Activated CD8-positive, alpha-beta memory T cell treated with anti-CD3 and anti-CD28 coated beads for 48 hours (primary cell): ENCODE measurements at places on chromosomes 1 and 21.

- no peak for DNase-seq
Observed at GRCh38 chr1:226719596-226720387, 19.3 kb downstream of the ITPKB start.

DNA sequence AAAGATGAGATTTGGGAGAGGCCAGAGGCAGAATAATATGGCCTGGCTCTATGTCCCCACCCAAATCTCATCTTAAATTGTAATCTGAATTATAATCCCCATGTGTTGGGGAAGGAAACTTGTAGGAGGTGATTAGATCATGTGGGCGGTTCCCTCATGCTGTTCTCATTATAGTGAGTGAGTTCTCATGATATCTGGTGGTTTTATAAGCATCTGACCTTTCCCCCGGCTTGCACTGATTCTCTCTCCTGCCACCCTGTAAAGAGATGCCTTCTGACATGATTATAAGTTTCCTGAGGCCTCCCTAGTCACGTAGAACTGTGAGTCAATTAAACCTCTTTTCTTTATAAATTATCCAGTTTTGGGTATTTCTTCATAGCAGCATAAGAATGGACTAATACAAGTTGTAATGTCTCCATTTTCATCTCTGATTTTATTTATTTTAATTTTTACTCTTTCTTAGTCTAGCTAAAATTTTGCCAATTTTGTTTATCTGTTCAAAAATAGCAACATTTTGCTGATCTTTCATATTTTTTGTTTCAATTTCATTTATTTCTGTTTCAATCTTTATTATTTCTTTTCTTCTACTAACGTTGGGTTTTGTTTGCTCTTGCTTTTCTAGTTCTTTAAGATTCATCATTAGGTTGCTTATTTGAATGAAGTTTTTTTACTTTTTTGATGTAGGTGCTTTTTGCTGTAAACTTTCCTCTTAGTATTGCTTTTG is 67.0 kb upstream of the ZRANB2 start:
- no peak for DNase-seq

GRCh38 chr1:184387069-184387475 is 243 bp downstream of the C1orf21 start:
- no peak for DNase-seq

- no peak for DNase-seq
Observed at GRCh38 chr1:154431586-154432373, 26.6 kb downstream of the IL6R start.

- no peak for DNase-seq
Observed at GRCh38 chr21:45629046-45629981, 14.2 kb upstream of the PCBP3 start.

- DNase-seq = no peak
Observed at GRCh38 chr1:241640867-241641622, 876 bp upstream of the CHML start.

DNA sequence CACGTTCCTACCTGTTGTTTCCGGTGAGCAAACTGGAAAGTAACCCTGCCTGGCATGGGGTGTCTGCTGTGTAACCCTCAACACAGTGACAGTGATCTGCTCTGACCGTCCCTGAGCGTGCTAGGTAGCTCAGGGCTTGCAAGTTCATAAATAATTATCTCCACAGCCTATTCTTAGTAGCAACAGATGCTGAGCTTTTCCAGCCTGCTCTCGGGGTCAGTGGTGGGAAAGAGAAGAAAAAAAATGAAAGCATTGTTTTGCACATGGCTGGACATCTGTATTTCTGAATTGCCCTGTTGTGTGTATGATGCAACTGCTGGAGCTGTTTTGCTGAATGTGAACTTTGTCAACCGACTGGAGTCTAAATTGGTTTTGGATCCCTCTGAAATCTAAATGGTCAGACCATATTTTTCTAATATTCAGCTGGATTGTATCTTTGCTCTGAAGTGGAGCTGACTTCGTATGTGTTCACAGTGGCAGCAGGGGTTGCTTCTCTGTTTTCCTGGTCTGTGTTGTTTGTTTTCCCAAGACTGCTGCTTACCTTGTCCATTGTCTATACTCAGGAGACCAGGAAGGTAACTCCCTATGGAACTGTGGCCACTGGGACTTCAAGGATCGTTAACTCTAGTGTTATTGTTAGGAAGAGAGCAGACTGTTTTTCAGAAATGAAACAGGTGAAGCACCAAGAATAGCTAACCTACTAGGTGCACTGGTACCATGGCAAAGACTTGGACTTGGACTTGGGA is 27.0 kb downstream of the TGFB2 start:
- DNase-seq = no peak

- no peak for DNase-seq
Observed at GRCh38 chr1:223264983-223265908, 98.7 kb downstream of the SUSD4 start.

- DNase-seq = no peak
Observed at GRCh38 chr1:30381671-30382365, 341.6 kb downstream of the MATN1 start.

- no peak for DNase-seq
Observed at GRCh38 chr1:37174876-37175275, 140.6 kb upstream of the GRIK3 start.

- no peak for DNase-seq
Observed at GRCh38 chr1:192539297-192540092, 36.1 kb upstream of the RGS1 start.

DNA sequence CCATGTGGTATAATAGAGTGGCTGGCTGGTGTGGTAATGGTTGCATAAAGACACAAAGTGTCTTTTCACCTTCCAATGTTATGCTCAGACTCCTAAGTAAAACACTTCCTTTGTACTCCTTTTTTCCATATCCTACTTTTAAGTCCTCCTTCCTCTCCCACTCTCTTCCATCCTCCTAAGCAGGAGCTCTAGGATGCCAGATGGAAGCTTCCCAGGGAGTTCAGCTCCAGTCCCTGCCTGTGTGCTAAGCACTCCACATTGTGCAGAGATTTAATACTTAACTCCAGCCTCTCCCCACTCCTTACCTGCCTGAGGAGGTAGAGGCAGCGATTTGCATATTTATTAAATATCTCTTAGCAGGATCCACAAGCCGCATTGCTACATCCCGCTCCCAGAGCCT is 60.5 kb upstream of the IGSF21 start:
- DNase-seq = no peak

DNA sequence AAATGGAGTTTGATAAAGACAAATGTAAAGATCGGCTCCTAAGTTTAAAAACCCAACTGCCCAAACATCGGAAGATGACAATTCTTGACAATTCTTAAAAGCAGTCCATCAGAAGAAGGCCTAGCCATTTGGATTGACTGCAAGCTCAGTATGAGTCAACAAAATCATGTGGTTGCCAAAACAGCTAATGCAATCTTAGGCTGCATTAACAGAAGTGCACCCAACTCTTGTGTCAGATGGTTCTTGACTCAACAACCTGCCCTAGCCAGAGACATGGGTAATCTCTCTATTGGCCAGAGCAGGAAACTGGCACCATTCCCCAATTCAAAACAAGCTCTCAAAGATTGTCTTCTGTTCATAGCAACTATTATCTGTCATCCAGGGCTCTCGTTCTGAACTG is 9.9 kb upstream of the NCF2 start:
- no peak for DNase-seq

DNA sequence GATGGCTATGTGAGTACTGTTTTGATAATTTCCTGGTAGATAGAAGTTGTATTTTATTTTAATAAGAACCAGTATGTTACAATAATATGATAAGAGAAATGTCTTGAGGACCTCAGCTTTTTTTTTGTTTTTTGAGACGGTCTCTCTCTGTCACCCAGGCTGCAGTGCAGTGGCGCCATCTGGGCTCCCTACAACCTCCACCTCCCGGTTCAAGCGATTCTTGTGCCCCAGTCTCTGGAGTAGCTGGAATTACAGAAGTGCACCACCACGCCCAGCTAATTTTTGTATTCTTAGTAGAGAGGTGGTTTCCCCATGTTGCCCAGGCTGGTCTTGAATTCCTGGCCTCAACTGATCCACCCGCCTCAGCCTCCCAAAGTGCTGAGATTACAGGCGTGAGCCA is 968.1 kb upstream of the ADGRL4 start:
- no peak for DNase-seq

GRCh38 chr1:228007801-228008341 is 1.1 kb downstream of the WNT3A start:
- no peak for DNase-seq

DNA sequence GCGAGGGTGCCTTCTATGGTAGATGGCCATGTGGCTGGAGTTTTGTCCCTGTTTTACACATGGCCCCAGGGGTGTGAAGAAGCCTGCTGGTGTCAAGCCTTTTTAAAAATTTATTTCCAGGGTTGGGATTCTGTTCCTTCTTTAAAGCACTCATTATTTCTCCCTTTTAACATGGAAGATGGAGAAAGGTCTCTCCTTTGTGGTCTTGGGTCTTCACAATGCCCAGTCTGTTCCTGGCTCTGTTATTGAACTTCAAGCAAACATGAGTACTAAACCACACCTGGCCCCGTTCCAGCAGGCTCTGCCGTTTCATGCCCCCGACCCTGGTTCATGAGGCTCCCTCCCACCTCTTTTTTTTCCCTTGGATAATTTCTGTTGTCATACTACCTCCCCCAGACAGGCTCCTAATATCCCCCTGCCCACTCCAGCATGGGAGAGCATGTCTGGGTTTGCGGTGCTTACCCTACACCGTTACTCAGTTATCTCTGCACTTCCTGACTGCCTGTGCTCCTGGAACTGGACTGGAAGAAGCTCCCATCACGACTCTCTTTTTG is 121.2 kb upstream of the KIAA0040 start:
- DNase-seq = no peak

DNA sequence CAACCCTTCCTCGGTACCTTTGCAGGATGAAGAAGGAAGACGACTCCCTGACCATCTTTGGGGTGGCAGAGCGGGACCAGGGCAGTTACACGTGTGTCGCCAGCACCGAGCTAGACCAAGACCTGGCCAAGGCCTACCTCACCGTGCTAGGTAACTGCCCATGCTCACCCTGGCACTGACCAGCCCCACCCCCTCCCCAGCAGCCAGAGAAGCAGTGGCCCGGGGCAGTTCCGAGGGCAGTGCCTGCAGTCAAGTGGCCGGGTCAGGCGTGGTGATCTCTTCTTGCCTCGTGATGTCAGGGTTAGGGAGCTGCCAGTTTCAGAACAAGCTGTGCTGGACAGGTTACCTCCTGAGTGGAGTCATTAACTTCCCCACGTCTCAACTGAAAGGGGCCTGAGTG is 66.4 kb upstream of the CNTN2 start:
- no peak for DNase-seq

DNA sequence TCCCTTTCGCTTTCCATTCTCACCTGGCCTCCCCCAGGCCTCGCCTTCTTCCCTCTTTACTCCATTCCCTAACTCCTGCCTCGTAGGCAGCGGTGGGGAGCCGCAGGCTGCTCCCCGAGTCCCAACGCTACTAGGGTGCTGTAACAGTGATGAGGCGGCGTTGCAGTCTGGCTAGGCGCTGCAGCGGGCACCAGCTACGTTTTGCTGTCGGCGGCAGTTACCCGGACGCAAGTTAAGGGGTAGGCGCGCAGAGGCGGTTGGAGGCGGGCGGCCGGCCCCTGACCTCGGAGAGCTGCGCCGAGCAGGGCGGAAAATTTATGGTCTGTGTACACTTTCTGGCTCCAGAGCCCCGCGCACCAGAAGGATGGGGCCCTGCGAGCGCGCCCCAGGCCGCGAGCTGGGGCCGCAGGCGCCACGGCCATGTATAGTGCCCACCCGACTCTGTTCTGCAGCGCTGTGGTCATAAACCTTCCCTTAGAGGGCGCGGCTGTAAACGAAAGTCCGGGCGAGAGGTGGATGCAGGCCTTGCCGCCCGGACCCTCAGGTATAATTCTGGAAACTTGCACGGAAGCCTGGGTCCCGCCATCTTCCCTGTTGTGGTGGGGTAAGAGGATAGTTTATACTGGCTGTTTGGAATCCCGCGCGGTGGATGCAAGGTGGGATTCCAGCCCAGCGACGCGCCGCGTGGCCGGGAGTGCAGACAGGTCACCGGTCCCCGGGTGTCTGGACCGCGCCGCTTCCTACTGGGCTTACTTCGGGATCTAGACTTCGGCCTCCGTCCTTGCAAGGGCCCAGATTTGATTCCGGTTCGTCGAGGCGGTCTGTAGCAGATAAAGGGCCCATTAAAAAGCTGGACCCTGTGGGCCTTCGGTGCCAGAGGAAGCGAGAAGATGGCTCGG is 15.0 kb downstream of the HLX start:
- no peak for DNase-seq

DNA sequence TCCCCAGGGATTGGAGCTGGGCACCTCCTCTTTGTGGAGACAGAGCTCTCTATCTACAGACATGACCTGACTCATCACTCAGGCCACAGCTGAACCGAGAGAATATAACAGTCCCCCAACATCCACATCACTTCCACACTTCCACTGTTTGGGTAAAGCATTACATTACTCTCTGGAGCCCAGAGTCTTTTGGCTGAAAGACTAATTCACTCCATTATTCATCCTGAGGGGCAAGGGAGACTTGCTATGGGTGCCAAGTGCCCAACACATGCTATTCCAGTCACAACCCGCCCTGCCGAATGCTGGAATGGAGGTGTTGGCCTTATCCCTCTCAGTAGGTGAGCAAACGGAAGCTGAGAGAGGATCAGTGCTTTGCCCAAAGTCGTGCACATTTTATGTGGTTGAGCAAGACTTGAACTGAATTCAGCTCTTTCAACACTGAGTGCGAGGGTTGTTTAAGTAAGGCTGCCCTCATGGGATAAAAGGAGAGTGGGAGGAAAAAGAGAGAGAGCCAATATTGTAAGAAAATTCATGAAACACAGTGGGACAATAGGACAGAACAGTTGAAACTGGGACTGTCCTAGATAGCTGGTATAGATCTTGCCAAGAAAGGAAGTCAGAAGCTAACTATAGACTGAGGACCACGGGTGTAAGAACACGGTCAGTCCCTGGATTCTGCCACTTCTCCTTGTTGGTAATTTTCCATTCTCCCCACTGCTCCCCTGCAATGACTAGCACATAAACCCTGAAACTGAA is 13.5 kb upstream of the CHI3L1 start:
- DNase-seq = no peak

- no peak for DNase-seq
Observed at GRCh38 chr21:46562964-46563607, 41.8 kb downstream of the S100B start.

GRCh38 chr1:58904299-58905125 is 120.7 kb upstream of the JUN start:
- DNase-seq = no peak

GRCh38 chr1:2300004-2300771 is 72.1 kb downstream of the SKI start:
- DNase-seq = peak; percentile 70

- no peak for DNase-seq
Observed at GRCh38 chr1:106995970-106996369, 60.5 kb upstream of the PRMT6 start.

DNA sequence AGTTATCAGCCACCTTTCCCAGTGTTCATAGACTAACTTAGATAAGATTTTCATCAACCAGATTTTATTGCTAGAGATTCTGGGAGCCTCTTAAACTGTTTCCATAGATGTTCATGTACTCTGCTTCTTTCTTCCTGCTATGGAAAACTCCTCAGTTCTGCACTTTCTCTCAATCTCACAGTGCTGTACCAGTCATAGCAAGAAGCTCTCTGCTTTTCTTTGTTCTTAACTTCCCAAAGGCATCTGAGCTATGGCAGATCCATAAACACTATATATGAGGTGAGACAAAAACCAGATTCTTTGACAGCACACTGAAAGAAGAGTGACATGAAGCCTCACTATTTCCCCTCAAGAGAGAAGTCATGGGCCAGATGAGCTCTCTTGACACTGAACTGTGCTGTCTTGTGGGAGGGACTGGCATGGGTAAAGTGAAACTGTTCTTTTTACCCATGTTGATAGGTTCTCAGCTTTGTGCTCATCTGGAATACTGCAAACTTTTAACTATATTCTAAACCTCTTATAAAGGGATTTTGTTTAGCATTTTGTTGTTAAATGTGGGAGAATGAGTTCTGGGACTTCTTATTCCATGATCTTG is 64.2 kb upstream of the LYPLAL1 start:
- no peak for DNase-seq

- DNase-seq = no peak
Observed at GRCh38 chr1:203147376-203147775, 19.9 kb downstream of the ADORA1 start.
